ENCODE measurements at places on chromosomes 16 and 17. TPM values are rescaled to one million over a fixed set of nuclear protein-coding genes. Genes with fewer than 3 reads are reported as not detected.

ABCA9 gene
- total RNA-seq = 17.1 TPM

KIF19 gene
- 0.54 TPM for total RNA-seq

TANC2 gene
- total RNA-seq = 6.3 TPM

PRRT2 gene
- 0.42 TPM for total RNA-seq

SOST gene
- total RNA-seq = not detected

DNA sequence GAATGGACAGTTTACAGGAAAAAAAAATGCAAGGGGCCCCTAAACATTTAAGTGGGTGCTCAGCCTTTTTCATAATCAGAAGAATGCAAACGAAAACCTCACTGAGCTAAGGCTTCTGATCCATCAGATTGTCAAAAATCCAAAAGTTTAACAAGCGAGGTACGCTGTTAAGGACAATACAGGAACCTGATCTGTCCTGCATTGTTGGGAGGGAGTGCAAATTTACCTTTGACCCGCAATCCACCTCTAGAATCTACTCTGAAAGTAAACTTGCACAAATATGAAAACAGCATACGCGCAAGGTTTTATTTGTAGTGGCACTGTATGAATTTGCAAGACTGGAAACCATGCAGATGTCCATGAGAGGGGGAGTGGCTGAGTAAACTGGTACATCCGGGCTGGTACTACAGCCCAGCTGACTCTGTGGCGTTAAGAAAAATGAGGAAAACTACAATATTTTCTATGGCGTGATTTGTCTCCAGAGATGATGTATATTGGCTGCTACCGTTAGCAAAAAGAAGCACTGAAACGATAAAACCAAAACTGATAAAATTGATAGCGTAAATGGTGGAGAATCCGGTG is 28.8 kb upstream of the ST6GALNAC1 start:
- H3K4me3 ChIP-seq = peak overlapping the region; percentile 38
- H3K4me1 ChIP-seq = no peaks in the 10 kb centered on the region
- H3K36me3 ChIP-seq = no peaks in the 10 kb centered on the region
- H3K27me3 ChIP-seq = no peaks in the 10 kb centered on the region

- no peak for DNase-seq
- no peaks in the 10 kb centered on the region for H3K27me3 ChIP-seq
- no peak overlapping the region for H3K27ac ChIP-seq
- no peak overlapping the region for H3K4me3 ChIP-seq
Measured at GRCh38 chr16:68100488-68100887, 15.3 kb downstream of the NFATC3 start.

GRCh38 chr17:42365136-42365535 is 23.1 kb downstream of the STAT3 start:
- H3K4me1 ChIP-seq = peaks cover 52% of the 10 kb centered on the region
- no peaks in the 10 kb centered on the region for H3K27me3 ChIP-seq
- H3K36me3 ChIP-seq = no peaks in the 10 kb centered on the region
- H3K27ac ChIP-seq = no peak overlapping the region

- H3K4me3 ChIP-seq = no peak overlapping the region
- no peaks in the 10 kb centered on the region for H3K4me1 ChIP-seq
- H3K27me3 ChIP-seq = no peaks in the 10 kb centered on the region
Measured at GRCh38 chr17:76297436-76297835, 10.6 kb downstream of the QRICH2 start.

DNA sequence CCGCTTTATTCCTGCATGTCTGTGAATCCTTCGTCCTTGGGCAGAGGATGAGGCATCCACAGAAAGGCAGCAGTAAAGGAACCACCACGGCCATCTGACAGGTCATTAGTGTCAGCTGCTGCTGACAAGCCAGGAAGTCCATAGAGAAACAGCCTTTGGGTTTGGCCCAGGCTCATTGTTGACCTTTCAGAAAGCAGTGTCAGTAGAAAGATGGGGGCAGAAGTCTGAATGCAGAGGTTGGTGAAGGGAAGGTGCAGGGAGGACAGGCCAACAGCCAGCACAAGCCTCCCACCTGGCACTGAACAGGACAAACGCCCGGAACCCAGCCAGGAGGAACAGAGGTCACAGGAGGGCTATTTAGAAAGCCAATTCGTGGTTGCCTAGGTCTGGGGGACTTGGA is 105.8 kb downstream of the VAT1L start:
- H3K4me3 ChIP-seq = no peak overlapping the region
- no peaks in the 10 kb centered on the region for H3K4me1 ChIP-seq
- H3K27me3 ChIP-seq = no peaks in the 10 kb centered on the region
- H3K36me3 ChIP-seq = no peaks in the 10 kb centered on the region
- no peak for DNase-seq

GRCh38 chr17:47650525-47651522 is 1.1 kb downstream of the KPNB1 start:
- H3K4me3 ChIP-seq = peak overlapping the region; percentile 94
- H3K27ac ChIP-seq = peak overlapping the region; percentile 87

GRCh38 chr16:68539711-68540239 is 684 bp downstream of the ZFP90 start:
- peak overlapping the region; percentile 96 for H3K4me3 ChIP-seq
- no peaks in the 10 kb centered on the region for H3K4me1 ChIP-seq
- H3K36me3 ChIP-seq = no peaks in the 10 kb centered on the region
- peak; percentile 29 for DNase-seq
- peak overlapping the region; percentile 73 for H3K27ac ChIP-seq

GRCh38 chr17:80691784-80692183 is 147.1 kb downstream of the RPTOR start:
- no peaks in the 10 kb centered on the region for H3K27me3 ChIP-seq
- no peak overlapping the region for H3K27ac ChIP-seq
- no peak for DNase-seq

DNA sequence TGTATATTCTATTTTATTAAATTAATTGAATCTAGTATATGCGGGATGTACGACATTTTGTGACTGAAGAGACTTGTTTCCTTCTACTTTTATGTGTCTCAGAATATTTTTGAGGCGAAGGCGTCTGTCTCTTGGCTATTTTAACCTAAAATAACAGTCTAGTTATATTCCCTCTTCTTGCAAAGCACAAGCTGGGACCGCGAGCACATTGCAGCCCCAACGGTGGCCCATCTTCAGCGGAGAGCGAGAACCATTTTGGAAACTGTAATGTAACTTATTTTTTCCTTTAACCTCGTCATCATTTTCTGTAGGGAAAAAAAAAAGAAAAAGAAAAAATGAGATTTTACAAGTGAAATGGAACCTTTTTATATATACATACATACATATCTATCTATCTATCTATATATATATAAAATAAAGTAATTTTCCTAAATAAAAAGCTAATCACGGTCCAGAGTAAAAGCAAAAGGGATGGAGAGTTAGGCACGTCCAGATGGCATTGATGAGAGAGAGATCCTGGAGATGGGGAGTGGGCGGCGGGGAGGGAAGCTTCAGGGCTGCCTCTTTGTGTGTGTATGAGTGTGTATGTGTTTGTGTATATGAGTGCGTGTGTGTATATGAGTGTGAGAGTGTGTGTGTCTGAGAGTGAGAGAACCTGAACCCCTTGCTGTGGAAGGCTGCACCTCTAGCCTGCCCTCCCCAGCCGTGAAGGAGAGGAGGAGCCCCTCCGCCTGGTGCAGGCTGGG is 7.5 kb upstream of the ABCC3 start:
- H3K27ac ChIP-seq = no peak overlapping the region
- DNase-seq = no peak
- no peaks in the 10 kb centered on the region for H3K27me3 ChIP-seq
- H3K4me3 ChIP-seq = no peak overlapping the region
- H3K36me3 ChIP-seq = no peaks in the 10 kb centered on the region

DNA sequence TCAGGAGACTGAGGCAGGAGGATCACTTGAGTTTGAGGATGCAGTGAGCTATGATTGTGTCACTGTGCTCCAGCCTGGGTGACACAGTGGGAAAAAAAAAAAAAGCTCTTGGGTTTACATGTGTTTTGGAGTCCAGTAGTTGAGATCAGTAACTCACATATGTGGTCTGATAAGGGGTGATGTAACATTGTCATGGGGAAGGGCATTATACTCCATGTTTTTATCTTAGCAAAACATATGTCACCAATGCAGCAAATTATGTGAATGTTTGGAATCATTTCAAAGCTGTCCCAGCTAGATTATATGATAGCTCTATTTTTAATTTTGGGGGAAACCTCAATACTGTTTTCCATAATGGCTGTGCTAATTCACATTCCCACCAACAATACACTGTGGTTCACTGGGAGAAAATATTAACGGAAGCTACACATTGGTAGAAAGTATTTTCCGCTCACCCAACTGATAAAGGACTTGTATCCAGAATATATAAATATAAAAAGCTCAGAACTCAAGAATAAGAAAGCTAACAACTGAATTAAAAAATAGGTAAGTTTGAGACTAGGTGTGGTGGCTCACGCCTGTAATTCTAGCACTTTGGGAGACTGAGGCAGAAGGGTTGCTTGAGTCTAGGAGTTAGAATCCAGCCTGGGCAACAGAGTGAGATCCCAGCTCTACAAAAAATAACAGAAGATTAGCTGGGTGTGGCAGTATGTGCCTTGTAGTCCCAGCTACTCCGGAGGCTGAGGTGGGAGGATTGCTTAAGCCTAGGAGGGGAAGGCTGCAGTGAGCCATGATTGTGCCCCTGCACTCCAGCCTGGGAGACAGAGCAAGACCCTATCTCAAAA is 224.1 kb upstream of the TBX2 start:
- no peaks in the 10 kb centered on the region for H3K4me1 ChIP-seq
- no peak overlapping the region for H3K27ac ChIP-seq
- H3K27me3 ChIP-seq = no peaks in the 10 kb centered on the region
- H3K36me3 ChIP-seq = no peaks in the 10 kb centered on the region
- H3K4me3 ChIP-seq = no peak overlapping the region

GRCh38 chr16:30139583-30140481 is 16.8 kb upstream of the MAPK3 start:
- H3K36me3 ChIP-seq = no peaks in the 10 kb centered on the region
- H3K4me1 ChIP-seq = no peaks in the 10 kb centered on the region
- H3K27me3 ChIP-seq = no peaks in the 10 kb centered on the region
- DNase-seq = no peak

- no peaks in the 10 kb centered on the region for H3K4me1 ChIP-seq
- H3K27ac ChIP-seq = no peak overlapping the region
- H3K27me3 ChIP-seq = no peaks in the 10 kb centered on the region
- no peaks in the 10 kb centered on the region for H3K36me3 ChIP-seq
Measured at GRCh38 chr16:13429416-13429815, 490.5 kb upstream of the ERCC4 start.

DNA sequence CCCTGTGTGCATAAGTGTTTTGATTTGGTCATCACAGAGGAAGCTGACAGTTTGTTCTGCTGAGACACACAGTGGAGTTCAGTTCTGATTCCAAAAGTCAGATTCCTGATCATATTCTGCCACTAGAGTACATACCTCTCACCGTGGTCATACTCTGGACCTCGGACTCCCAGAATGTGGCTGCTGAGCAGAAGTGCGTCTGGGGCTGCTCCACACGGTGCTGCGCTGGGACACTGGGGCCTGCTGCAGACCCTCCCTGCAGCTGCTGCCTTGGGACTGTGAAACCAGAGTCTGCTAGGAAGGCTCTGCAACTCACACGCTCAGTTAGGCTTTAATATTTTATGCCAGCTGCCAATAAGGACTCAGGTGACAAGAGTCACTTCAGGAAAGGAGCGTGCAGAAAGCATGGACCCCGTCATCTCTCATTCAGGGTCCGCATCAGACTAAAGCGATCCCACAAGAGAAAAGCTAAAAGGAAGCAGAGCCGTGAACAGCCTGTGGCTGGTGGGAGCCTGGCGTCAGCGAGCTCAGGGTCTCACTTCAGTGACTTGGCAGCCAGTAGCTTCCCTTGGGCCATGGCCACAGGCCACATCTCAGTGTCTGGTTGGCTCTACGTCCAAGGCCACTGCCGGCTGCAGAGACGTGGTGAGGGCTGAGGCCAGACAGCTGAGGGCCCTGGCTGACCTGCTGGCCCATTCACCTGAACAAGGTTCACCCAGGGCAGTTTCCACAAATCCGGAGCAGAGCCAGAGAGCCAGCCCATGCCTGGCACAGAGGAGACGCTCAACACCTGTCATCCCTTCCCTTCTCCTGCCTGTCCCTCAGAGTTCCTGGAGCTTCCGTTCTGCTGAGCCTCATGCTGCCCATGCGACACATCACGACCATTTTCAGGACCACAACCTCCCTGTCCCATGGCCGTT is 24.7 kb upstream of the KIFC3 start:
- H3K27me3 ChIP-seq = no peaks in the 10 kb centered on the region
- H3K27ac ChIP-seq = peak overlapping the region; percentile 60
- no peak overlapping the region for H3K4me3 ChIP-seq
- no peaks in the 10 kb centered on the region for H3K36me3 ChIP-seq

DNA sequence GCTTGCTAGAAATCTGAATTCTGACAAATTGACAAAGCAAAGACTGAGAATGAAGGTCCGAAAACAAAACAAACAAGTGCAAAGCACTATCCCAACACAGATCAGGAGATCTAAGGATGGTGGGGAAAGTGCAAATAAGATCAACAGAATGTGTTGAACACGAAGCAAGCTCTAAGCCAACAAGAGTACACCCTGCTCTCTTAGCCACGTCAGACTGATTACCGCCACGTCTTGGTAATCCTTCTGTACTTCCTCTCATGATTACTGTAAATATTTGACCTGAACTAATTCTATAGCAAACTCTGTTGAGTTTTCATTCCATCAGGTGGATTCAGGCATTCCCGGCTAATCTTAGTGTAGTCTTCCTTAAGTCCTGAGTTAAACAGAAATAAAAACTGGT is 34.3 kb upstream of the ERCC4 start:
- H3K27ac ChIP-seq = no peak overlapping the region
- no peaks in the 10 kb centered on the region for H3K4me1 ChIP-seq
- no peaks in the 10 kb centered on the region for H3K36me3 ChIP-seq
- no peaks in the 10 kb centered on the region for H3K27me3 ChIP-seq

GRCh38 chr16:86029131-86029741 is 130.3 kb downstream of the IRF8 start:
- H3K27ac ChIP-seq = no peak overlapping the region
- H3K27me3 ChIP-seq = peaks cover 3% of the 10 kb centered on the region
- no peaks in the 10 kb centered on the region for H3K4me1 ChIP-seq
- no peak for DNase-seq

DNA sequence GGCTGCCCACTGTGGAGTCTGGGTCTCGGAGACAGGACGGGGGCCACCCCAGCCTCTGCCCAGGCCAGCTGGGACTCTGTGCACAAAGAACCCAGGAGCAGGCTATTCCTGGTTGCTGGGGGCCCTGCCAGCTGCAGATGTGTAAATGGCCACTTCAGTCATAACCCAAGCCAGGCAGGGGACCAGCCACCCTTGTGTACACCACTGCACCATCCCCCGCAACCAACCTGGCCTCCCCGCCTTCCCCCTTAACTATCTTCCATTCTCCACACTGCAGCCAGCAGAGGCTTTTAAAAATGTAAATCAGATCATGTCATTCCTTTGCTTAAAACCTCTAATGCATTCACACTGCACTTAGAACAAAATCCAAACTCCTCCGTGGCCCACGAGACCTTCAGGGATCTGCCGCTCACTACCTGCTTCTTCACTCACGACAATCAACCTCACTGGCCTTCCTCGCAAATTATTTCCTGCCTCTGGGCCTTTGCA is 28.3 kb downstream of the RTN4RL1 start:
- H3K36me3 ChIP-seq = no peaks in the 10 kb centered on the region
- peak overlapping the region; percentile 57 for H3K27ac ChIP-seq

GRCh38 chr17:34822007-34822739 is 139.1 kb downstream of the CCT6B start:
- H3K4me3 ChIP-seq = no peak overlapping the region
- no peak for DNase-seq
- H3K36me3 ChIP-seq = no peaks in the 10 kb centered on the region
- no peak overlapping the region for H3K27ac ChIP-seq
- H3K4me1 ChIP-seq = no peaks in the 10 kb centered on the region
